ENCODE measurements at places on chromosomes 11 and 22.

DNA sequence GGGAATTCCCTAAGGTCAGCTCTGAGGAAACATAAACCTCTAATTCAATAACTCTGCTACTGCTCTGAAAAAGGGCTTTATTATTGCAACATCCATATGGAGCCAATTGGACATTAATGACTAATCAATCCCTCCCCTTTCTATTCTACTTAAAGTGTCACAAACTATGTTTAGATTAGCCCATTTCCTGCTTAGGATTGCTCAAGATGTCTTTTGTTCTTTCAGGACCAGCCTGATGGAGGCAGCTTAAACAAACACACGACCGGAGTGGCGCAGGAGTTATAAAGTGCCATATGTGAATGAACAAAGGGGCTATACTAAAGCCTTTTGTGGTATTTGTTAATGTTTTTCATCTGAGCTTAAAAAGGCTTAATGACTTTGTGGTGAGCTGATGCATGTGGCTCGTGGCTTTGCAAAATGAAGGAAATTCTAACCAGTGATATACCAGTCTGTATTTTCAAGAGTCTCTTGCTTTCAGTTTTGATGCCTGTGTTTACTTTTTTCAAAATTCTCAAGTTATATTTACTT lies 354.4 kb downstream of the SOX6 start:
- DNase-seq: no peak

DNA sequence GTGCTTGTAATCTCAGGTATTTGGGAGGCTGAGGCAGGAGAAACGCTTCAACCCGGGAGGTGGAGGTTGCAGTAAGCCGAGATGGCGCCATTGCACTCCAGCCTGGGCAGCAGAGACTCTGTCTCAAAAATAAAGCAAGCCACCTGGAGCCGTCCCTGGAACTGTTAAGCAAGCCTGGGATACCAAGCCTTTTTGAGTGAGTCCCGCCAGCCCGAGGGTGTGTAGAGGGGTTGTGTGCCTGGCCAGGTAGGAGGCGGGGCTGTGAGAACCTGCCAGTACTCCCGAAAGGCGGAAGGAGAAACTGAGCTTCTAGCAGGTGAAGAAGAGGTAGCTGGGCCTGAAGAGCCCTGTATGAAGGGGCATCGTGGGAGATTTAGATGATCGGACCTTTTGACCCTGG lies 52.4 kb downstream of the TRIOBP start:
- DNase-seq: no peak

GRCh38 chr11:117426297-117426685 lies 98.6 kb downstream of the CEP164 start:
- peak; percentile 69 for DNase-seq

DNA sequence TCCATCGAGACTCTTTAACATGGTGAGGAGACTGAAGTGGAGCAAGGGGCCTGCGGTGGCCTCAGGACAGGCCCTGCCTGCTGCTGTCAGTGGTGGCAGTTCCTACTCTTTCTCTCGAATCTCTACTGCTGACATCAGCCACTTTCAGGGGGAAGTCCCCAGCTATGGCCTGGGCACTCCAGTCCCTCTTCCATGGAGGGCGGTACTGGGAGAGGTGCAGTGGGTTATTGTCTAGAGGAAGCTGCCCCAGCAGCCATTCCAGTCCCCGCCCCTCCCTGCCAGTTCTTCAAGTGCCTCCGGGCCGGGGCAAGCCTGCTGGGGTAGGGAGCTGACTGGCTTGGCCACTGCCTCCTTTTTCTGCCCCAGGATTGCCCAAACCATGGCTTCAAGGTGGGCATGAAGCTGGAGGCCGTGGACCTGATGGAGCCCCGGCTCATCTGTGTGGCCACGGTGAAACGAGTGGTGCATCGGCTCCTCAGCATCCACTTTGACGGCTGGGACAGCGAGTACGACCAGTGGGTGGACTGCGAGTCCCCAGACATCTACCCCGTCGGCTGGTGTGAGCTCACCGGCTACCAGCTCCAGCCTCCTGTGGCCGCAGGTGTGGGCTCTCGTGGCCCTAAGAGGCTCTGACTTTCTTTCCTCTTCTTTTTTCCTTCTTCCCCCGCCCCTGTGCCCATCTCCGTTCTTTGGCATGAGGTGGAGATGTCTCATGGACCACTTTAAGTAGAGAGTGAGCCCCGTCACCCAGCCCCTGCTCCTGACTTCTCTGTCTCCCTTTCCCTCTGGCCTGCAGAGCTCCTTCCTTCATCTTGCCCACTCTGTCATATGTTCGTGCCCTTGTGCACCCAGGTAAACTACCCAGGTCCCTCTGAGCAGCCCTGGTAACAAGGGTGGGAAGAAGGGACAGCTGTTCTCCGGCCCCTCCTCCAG lies 13.7 kb downstream of the CHADL start:
- no peak for DNase-seq

DNA sequence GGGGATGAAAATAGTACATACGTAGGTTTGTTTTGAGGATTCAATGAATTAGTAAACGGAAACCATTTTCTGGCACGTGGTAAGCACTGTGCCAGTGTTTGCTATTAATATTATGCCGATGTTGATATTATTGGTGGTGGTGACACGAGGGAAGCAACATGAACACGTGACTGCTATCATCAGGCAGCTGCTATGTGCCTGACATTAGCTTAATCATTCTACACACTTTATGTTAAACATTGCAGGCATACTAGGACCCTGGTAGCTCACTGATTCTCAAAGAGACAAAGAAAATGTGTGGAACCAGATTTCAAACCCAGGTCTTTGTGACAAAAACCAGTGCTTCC lies 656 bp downstream of the SRRD start:
- no peak for DNase-seq

- no peak for DNase-seq
Observed at GRCh38 chr11:69012092-69013008, 696 bp downstream of the MRGPRF start.

GRCh38 chr11:86980086-86980796 lies 25.0 kb upstream of the FZD4 start:
- DNase-seq: no peak

- no peak for DNase-seq
Observed at GRCh38 chr11:63814383-63814736, 1.1 kb downstream of the SPINDOC start.

DNA sequence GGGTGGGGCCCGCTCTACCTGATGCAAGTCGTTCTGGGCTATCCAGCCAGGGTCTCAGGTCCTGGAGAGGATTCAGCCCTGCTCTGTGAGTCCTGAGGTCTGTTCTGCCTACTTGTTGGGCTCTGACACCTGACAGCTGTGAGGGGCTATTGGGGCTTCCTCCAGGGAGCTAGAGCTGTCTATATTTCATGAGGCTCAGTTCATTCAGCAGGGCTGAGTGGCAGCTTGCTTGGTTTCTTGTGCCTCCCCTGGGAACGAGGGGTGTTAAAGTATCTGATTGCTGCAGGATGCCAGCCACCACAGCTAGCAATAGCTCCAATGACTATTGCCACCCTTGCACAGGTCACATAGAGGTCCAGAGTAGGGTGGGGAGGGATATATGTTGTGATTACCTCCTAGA lies 26.7 kb downstream of the INSC start:
- no peak for DNase-seq

- DNase-seq: no peak
Observed at GRCh38 chr11:76587820-76588454, 82.6 kb downstream of the LRRC32 start.

GRCh38 chr11:63915961-63916836 lies 765 bp downstream of the RCOR2 start:
- no peak for DNase-seq

- DNase-seq: no peak
Observed at GRCh38 chr11:133048270-133048669, 484.0 kb downstream of the OPCML start.

DNA sequence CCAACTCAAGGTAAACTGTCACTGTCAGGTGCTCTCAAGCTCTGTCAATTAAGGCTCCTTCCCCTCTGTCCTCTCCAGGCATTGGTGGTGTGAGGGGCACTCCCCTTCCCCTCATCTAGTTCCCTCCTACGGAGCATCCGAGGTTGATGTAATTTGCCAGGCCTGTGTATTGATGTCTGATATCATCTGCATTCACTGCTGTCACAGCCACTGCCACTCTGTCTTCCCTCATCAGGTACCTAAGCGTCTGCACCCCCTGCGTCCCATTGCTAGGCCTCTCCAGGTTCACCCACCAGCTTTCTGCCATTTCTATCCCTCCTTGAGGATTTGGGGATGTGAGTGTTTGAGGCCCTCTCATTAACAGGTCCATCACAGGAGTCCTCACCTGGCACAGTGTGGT lies 50.0 kb upstream of the SYT13 start:
- DNase-seq: no peak

DNA sequence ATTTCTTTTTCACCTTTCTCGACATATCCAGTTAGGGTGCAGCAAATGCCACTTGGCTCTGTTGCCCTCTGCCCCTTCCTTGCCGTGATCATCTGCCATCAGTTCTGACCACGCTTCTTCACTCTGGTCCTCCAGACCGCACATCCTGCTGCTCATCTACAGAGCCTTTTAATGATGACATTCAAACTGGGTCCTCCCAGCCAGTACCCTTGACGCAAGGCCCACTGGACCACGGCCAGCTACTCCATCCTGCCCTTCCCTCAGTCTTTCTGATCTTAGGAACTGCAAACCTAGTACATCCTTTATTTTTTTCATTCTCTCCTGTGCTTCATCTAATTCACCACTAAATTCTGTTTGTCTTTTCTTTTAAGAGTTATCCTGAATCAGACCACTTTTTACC lies 551.8 kb downstream of the NTM start:
- DNase-seq: no peak

GRCh38 chr22:22981670-22982571 lies 88.4 kb upstream of the GNAZ start:
- DNase-seq: no peak

GRCh38 chr22:49724030-49724892 lies 103.4 kb downstream of the BRD1 start:
- no peak for DNase-seq

- DNase-seq: no peak
Observed at GRCh38 chr22:39746600-39747262, 146.8 kb downstream of the ENTHD1 start.

DNA sequence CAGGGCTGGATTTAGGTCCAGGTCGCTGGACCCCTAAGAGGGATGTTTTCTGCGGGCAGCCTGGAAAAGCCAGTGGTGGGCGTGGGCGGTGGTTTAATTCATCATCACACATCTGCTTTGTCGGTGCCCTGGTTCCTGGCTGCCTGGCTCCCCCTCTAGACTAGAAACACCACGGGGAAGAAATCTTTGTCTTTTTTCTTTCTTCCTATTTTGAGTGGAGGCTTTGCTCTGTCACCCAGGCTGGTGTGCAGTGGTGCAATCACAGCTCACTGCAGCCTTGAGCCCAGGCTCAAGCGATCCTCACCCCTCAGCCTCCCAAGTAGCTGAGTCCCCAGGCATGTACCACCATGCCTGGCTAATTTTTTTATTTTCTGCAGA lies 86.6 kb upstream of the LINC01488 start:
- DNase-seq: no peak

DNA sequence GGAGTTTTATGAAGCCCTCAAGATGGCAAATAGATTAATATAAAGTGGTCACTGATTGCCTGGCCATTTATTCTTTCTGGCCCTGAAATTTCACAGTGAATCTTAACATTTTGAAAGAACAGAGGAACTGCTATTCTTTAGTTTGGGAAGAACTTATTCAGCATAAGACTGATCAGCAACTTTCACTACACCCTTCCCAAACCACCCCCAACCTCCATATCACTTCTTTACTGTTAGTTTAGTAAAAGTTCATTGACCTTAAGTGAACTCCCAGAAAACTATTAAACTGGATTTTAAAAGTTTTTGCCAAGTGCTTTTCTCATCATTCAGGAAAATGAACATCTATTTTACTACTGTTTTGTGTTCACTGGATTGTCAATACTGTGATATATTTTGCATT lies 77.4 kb downstream of the NARS2 start:
- no peak for DNase-seq

GRCh38 chr11:76313913-76314740 lies 66.8 kb downstream of the THAP12 start:
- no peak for DNase-seq

- no peak for DNase-seq
Observed at GRCh38 chr11:87359401-87359800, 321.7 kb downstream of the TMEM135 start.

DNA sequence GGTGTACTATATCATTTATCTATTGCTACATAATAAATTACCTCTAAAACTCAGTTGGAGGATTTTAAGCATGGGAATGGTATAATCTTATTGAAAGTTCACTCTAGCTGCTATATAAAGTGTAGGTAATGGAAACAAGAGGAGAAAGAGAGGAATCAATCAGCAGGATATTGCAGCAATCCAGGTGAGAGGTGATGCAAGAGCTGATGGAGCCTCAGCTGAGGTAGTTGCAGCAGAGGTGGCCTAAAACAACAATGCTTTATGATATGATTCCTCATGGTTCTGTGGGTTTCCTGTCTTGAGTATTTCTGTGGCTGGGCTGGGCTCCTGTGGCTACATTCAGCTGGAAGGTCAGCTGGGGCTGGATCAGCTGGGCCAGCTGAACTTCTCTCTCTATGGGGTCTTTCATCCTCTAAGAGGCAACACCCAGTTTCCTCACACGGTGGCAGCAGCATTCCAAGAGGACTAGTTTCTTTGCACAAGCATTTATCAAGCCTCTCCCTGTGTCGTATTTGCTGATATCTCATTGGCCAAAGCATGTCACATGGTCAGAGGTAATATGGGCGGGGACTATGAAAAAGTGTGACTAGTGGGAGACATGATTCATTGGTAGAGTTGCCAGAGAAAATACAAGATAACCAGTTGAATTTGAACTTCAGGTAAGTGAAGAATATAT lies 135.4 kb upstream of the LARGE1 start:
- DNase-seq: no peak

- no peak for DNase-seq
Observed at GRCh38 chr22:49685116-49685515, 142.6 kb downstream of the BRD1 start.

- DNase-seq: no peak
Observed at GRCh38 chr22:44764373-44764772, 12.0 kb downstream of the ARHGAP8 start.

DNA sequence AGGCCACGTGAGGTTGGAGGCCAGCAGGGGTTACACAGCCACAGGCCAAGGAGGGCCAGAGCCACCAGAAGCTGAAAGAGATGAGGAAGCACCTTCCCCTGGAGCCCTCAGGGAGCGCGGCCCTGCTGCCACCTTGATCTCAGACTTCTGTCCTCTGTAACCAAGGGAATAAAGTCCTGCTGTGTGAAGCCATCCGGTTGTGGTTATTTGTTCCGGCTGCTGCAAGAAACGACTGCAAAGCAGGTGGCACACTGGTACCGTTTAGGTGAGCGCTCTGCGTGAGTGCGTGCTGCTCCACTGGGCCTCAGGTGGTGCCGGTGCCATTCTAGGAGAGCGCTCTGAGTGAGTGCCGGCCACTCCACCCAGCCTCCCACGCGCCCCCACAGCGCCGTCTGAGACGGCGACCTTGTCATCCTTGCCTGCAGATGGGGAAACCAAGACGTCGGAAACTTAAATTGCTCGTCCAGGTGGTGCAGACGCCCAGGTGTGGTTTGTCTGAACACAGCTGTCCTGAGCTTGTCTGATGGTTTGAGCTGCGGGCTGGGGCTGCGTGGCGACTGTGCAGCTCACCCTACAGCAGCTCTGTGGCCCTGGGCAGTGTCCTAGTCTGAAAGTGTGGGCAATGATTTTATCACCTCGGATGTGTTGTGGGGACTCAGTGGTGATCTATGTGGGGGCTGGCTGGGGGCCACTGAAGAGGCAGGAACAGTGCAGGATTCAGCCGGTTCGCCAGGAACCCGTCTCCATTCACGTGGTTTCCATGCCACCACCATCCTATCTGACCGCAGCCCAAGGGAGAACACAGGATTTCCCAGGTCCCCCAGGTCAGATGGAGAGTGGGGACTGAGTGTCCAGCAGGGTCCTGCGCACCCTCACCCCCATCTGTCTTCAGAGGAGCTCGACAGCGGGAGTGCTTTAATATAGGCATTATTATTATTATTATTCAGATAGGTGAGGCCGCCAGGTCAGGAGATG lies 4.6 kb upstream of the MRGPRG start:
- DNase-seq: no peak

- DNase-seq: no peak
Observed at GRCh38 chr11:122137078-122137793, 21.2 kb upstream of the BLID start.
